Aorta (tissue), 5 donors: ENCODE measurements at places on chromosomes 3 and 15. TPM values are rescaled to one million over a fixed set of nuclear protein-coding genes. Genes with fewer than 3 reads are reported as not detected.

THBS1 gene
- total RNA-seq = 270 TPM

CEP19 gene
- total RNA-seq = 0.84 TPM

GRCh38 chr15:40796512-40796911 is 10.4 kb upstream of the ZFYVE19 start:
- no peaks in the 10 kb centered on the region for H3K4me1 ChIP-seq
- H3K36me3 ChIP-seq = no peaks in the 10 kb centered on the region
- DNase-seq = peak; percentile 27
- H3K27me3 ChIP-seq = no peaks in the 10 kb centered on the region
- H3K4me3 ChIP-seq = no peak overlapping the region

DNA sequence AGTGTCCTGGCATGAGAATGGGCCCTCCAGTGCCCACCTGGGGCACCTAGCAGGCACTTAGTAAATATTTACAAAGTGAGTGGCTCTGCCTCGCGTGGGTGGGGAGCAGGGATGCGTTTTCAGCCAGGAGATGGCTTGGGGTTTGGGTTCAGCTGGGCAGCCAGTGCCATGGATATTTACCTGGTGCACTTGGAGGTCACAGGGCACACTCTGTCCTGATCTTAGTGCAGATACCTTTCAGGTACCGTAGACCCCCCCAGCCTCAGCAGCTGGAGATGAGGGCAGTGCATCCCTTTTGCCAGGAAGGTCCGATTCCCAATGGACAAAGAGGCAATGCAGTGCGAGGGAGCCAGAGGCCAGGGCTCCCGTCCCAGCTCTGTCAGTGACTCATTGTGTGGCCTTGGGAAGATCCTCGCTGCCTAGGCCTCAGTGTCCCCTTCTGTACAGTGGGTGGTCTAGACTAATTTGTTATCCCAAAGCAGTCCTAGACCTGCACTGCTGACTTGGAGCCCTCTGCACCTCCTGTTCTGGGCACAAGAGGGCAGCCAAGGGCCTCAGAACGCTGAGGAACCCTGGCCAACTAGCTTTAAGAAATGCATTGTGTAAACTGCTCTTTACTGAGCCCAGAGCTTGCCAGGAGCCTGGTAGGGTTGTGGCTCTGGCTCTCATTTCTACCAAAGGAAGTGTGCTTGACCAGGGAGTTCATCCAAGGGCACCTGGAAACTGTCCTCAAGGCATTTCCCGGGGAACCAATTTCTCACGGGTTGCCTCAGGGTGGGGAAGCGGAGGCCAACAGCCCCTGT is 16.0 kb downstream of the HDAC11 start:
- no peaks in the 10 kb centered on the region for H3K36me3 ChIP-seq
- H3K27me3 ChIP-seq = no peaks in the 10 kb centered on the region
- H3K27ac ChIP-seq = no peak overlapping the region
- H3K4me3 ChIP-seq = no peak overlapping the region
- H3K4me1 ChIP-seq = no peaks in the 10 kb centered on the region

DNA sequence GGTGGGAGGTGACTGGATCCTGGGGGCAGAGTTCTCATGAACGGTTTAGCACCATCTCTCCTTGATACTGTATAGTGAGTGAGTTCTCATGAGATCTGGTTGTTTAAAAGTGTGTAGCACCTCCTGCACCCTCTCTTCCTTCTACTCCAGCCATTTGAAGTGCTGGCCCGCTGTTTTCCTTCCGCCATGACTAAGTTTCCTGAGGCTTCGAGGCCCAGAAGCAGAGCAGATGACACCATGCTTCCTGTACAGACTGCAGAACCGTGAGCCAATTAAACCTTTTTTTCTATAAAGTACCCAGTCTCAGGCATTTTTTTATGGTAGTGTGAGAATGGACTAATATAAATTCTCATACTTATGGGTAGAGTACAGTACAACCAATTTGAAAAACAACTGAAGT is 123.6 kb upstream of the BHLHE40 start:
- H3K27ac ChIP-seq = no peak overlapping the region
- DNase-seq = no peak
- H3K4me1 ChIP-seq = no peaks in the 10 kb centered on the region

DNA sequence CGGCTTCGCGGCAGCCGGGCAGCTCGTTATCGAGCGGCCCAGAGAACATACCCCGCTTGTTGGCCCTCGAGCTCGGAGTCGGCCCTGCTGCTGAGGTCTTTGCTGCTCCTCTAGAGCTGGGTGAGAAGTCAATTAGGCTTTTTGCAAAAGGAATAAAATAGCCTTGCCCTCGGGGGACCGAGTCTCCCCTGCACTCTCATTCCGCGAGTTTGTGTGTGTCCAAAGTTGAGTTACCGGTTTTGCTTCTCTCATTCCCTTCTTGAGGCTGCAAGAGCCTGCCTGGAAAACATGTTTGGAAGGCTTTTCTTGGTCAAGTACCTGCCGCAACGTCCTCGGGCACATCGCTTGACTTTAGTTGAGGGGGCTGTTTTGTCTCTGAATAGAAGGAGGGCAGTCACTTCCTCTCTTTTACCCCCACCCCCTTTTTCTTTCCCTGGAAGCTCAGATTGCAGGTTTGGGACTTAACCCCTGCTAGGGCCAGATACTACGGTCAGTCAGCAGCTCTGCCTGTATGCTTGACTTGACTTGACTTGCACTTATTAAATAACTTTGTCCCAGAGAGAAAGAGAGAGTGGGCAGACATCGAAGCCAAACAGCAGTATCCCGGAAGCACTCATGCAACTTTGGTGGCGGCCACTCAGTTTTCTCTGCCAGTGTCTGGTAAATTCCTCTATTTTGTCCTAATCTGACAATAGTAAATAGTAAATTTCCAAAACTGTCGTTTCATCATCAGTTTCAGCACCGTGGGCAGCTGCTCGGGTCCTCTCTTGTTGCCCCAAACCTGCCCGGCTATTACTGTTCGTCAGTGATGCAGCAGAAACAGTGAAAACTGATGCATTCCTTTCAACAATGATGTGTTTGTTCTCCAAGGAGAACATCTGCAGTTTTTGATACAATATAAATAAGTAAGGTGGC is 609 bp downstream of the RNF13 start:
- peak overlapping the region; percentile 83 for H3K27ac ChIP-seq
- peak overlapping the region; percentile 46 for H3K4me3 ChIP-seq
- H3K27me3 ChIP-seq = no peaks in the 10 kb centered on the region
- H3K4me1 ChIP-seq = peaks cover 3% of the 10 kb centered on the region
- DNase-seq = peak; percentile 70

RARRES1 gene
- total RNA-seq = 323 TPM

ATP13A5 gene
- total RNA-seq = not detected

DNA sequence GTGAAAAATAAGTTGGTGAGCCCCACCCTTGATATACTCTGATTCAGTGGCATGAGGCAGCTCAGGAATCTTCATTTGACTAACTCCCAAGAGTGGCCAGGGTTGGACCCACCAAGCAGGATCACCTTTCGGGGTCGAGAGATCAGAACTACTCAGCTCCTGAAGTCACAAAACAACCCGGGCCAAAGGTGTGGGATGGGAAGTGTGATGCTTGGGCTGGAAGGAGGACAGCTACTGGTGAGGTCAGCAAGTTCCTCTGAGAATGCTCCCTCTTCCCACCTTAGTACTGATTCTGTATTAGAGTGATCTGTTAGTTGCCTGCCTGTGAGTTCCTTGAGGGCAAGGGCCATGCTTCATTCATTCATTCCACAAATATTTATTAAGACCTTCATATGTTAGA is 15.1 kb downstream of the ESYT3 start:
- peak; percentile 2 for DNase-seq
- H3K4me1 ChIP-seq = no peaks in the 10 kb centered on the region
- H3K36me3 ChIP-seq = no peaks in the 10 kb centered on the region
- no peak overlapping the region for H3K4me3 ChIP-seq
- H3K27ac ChIP-seq = no peak overlapping the region

LHFPL4 gene
- not detected for total RNA-seq

BOC gene
- 45.1 TPM for total RNA-seq

GRCh38 chr3:136819392-136819730 is 435 bp downstream of the SLC35G2 start:
- H3K27me3 ChIP-seq = no peaks in the 10 kb centered on the region
- no peaks in the 10 kb centered on the region for H3K36me3 ChIP-seq
- DNase-seq = peak; percentile 78
- peak overlapping the region; percentile 58 for H3K4me3 ChIP-seq
- H3K4me1 ChIP-seq = no peaks in the 10 kb centered on the region

- H3K4me1 ChIP-seq = no peaks in the 10 kb centered on the region
- H3K27me3 ChIP-seq = no peaks in the 10 kb centered on the region
- H3K36me3 ChIP-seq = no peaks in the 10 kb centered on the region
- DNase-seq = no peak
- no peak overlapping the region for H3K4me3 ChIP-seq
These were observed 84.8 kb upstream of the POMGNT2 start for GRCh38 chr3:43190670-43191069.

- no peak overlapping the region for H3K4me3 ChIP-seq
- H3K4me1 ChIP-seq = no peaks in the 10 kb centered on the region
- H3K27ac ChIP-seq = no peak overlapping the region
- H3K27me3 ChIP-seq = no peaks in the 10 kb centered on the region
- DNase-seq = no peak
These were observed 31.9 kb downstream of the SLMAP start for GRCh38 chr3:57787867-57788623.

DNA sequence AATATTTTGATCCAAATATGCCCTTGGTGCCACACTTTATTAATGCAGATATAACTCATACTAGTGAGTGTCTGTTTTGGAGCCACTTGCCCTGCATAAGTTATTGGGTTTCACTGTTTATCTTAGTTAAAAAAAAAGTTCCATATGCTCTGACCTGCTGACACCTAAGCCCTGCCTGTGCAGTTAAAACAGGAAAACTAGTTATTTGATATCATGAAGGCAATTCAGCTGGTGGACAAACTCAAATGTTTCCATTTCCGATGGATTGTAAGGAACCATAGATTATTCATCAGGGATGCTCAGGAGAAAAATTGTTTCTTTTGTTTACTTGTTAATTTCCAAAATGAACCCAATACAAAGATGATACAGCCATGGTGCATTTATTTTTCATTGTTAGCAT is 68.3 kb downstream of the NR2F2 start:
- DNase-seq = no peak
- no peak overlapping the region for H3K27ac ChIP-seq
- H3K36me3 ChIP-seq = no peaks in the 10 kb centered on the region
- no peak overlapping the region for H3K4me3 ChIP-seq
- no peaks in the 10 kb centered on the region for H3K4me1 ChIP-seq
- no peaks in the 10 kb centered on the region for H3K27me3 ChIP-seq

DNA sequence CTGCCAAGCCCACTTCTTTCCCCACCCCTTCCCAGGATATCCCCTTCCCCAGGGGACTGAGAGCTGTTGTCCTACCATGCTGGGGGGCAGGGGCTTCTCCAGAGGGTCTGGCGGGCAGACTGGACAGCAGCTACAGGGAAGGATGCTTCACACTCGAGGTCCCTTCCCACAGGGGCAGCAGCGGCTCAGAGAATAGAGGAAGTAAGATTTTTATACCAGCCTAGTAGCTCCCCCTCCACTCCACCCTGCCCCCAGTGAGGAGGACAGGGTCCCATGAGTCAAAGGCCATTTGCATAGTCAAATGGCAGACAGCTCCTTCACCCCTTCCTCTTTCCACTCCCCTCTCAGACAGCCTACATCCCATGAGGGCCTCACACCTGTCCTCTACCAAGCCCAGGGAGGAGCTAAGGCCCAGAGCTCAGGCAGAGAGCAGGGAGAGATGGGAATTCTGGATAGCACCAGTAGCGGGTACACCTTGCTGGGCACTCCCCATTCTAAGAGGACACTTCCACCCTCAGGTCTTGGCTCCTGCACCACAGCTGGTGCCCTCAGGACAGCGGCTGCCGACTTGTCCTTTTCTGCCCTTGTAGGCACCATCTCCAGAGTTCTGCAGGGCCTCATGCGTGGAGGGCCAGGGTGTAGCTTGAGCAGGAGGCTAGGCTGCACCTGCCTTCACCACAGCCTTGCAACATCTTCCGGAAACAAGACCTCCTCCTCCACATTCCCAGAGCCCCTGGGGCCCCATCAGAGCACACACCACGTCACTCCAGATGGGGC is at the start of gene TLR9:
TSS of gene TLR9 (minus strand) at position 194 of the 777 bp plus-strand sequence. CDS start at position 78, 116 bp downstream.
- no peak within 1 kb of the TSS for H3K27ac ChIP-seq
- H3K4me3 ChIP-seq = no peak within 1 kb of the TSS
- H3K36me3 ChIP-seq = peaks cover 5% of the 10 kb centered on the region
- peak; percentile 43 for DNase-seq

SPESP1 gene
- total RNA-seq = 1.5 TPM

- no peaks in the 10 kb centered on the region for H3K27me3 ChIP-seq
- H3K36me3 ChIP-seq = no peaks in the 10 kb centered on the region
- H3K4me3 ChIP-seq = no peak overlapping the region
- no peak for DNase-seq
- no peak overlapping the region for H3K27ac ChIP-seq
- H3K4me1 ChIP-seq = peaks cover 6% of the 10 kb centered on the region
These were observed 120.7 kb downstream of the MBNL1 start for GRCh38 chr3:152389316-152389934.
